ENCODE measurements at places on chromosomes 2 and 18. TPM values are rescaled to one million over a fixed set of nuclear protein-coding genes. Genes with fewer than 3 reads are reported as not detected.

DNA sequence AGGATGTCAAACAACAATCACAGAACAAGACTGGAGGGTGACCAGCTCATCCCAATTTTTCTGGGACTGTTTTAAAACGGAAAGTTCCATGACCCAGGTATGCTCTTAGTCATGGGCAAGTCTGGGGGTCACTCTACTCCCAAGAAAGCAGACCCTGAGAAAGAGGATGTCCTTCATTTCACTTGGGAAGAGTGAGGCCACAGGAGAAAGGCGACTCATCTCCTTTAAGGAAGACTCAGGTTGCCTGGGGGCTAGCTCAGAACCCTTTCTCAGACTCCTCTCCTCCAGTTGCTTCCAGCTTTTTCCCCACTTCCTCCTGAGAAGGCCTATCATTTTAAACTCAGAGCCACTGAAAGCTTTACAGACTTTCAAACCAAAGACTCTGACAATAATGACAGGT, 9.3 kb downstream of the RNF152 start:
- DNase-seq, result no peak

- DNase-seq, result no peak
Observed at GRCh38 chr18:75261430-75262223, 51.0 kb downstream of the TSHZ1 start.

DNA sequence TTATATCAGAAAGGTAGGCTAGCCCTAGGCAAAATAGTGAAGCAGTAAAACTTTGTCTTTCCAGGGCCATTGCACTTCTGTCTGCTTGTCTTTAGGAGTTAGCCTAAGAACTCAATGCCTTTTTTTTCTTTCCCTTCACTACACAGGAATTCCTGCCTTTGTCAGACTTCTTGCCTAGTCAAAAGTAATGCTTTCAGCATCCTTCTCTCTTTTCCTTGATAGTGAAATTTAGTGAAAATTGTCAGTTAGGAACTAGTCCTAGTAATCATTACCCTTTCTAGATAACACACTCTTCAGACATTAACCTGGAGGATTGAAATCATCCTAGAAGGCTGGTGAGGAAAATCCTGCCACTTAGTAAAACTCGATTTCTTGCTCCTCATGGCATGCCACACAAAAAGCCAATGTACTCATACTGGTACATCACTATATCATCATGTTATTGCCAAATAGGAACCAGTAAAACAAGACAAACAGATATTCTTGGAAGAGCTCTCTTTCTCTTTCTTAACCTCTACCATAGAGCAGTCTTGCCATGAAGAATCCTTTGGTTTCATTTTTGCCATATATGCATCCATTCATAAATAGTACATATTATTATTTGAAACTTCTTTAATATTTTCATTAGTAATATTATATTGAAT, 320.5 kb downstream of the CTNNA2 start:
- DNase-seq, result peak; percentile 40

DNA sequence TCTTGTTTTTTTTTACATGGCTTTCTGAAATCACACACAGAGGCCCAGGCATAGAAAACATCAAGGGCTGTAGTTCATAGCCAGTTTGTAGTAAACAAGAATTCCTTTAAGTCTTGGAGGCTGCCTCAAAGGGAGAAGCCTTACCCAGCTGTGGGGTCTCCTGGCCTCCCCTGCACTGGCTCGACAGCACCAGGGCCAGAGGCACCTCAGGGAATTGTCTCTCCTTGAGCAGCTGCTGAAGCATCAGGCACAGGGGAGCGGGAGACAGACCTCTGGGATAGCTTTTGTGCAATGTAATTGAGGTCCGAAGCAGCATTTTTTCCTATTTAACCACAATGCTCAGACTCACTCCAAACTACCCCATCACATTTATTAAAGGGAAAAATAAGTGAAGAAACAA, 209.1 kb downstream of the HRH4 start:
- DNase-seq, result peak; percentile 15

- DNase-seq, result no peak
Observed at GRCh38 chr2:136891100-136891499, 125.8 kb downstream of the THSD7B start.

- peak; percentile 38 for DNase-seq
Observed at GRCh38 chr2:66495788-66496640, 61.1 kb downstream of the MEIS1 start.

GRCh38 chr18:63700501-63700900, 2.3 kb upstream of the SERPINB11 start:
- DNase-seq, result no peak

DNA sequence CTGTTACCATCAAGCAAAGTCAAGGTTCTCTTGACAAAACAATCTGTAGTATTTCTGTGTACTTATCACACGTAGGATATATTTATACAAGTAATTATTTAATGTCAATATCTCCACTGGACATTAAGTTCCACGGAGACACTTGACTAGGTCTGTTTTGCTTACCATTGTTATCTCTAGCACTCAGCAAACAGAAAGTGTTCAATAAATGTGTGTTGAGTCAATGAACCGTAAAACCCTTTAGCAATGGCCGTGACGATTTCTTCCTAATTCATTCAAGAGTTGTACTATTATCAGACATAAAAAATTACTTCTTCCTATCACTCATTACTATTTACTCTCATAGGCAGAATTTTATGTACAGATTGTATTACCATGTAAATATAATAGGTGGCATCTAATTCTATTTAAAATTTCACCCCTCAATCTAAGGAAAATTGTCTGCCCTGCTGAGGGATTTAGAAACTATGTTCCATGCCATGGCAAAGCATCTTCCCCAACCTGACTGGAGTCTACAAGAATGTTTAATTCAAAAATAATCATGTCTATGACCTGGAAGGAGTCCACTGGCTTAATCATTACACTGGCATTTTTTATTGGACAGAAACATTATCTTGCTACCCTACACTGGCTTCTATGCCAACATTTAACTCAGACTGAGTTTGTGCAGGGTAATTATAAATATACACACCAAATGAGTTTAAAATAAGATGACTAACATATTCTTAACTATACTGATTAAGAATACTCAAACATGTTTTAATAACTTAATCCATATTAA, 301.9 kb downstream of the ZEB2 start:
- no peak for DNase-seq

- no peak for DNase-seq
Observed at GRCh38 chr2:128420131-128420530, 101.5 kb upstream of the HS6ST1 start.

- no peak for DNase-seq
Observed at GRCh38 chr2:27281855-27282559, at the start of gene TRIM54. TSS of gene TRIM54 (plus strand) at chr2:27282429. CDS start at chr2:27282732, 303 bp downstream.

GRCh38 chr2:68912732-68913131, 40.0 kb downstream of the GKN2 start:
- no peak for DNase-seq

- no peak for DNase-seq
Observed at GRCh38 chr2:226087051-226087450, 687.5 kb downstream of the NYAP2 start.

GRCh38 chr2:206086716-206087350, 859 bp upstream of the INO80D start:
- DNase-seq, result no peak

The ABHD1 gene
- total RNA-seq, result 0.65 TPM

The THADA gene
- total RNA-seq, result 20.5 TPM

The HOXD4 gene
- not detected for total RNA-seq

The ZNF396 gene
- total RNA-seq, result 2.2 TPM

The GALNT5 gene
- 0.03 TPM for total RNA-seq

The FAM110C gene
- 0.50 TPM for total RNA-seq
